Panc1 (cell line): ENCODE measurements at places on chromosomes 16 and 17.

- DNase-seq, result no peak
Measured at GRCh38 chr17:30443721-30444120, 33.5 kb upstream of the GOSR1 start.

GRCh38 chr17:57294629-57295501, 38.5 kb downstream of the MSI2 start:
- no peak for DNase-seq

- DNase-seq, result no peak
Measured at GRCh38 chr17:58189436-58190146, 2.9 kb upstream of the EPX start.

DNA sequence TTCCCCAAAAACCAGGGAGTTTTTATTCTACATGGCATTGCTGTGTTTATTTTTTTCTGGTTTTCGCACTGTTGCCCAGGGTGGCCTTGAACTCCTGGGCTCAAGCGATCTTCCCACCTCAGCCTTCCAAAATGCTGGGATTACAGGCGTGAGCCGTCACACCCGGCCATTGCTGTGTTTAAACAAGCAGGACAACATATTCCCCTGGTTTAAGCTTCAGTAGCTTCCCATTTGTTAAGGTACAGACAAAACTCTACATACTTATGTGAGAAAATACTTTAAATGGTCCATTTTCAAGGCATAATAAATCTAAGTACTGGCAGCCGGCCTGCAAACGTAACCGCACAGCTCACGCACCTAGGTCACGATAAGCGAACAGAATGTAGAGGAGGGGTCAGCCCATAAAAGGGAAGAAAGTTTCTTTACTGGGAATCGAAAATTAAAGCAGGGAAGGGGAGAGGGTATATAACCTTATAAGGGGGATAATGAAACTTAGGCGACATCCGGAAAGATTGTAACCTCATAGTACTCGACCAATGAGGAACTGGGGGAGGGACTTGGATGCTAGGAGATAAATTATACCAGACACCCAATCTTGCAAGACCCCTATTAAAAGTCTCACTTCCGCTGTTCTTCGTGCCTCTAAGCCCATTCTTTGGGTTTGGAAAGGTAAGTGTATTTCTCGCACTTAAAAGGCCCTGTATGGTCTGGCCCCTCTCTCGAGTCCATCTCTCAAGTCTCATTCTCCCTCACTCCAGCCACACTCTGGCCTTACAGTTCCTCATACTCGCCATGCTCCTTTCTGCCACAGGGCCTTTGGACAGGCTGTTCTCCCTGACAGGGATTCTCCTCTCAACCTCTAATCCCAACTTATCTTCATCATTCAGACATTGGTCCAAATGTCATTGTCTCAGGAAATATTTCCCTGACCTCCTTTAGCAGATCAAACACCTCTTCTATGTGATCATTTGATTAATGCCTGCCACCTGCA, 59.2 kb downstream of the TEX14 start:
- DNase-seq, result no peak

- no peak for DNase-seq
Measured at GRCh38 chr17:17512866-17513265, 16.7 kb upstream of the RASD1 start.

DNA sequence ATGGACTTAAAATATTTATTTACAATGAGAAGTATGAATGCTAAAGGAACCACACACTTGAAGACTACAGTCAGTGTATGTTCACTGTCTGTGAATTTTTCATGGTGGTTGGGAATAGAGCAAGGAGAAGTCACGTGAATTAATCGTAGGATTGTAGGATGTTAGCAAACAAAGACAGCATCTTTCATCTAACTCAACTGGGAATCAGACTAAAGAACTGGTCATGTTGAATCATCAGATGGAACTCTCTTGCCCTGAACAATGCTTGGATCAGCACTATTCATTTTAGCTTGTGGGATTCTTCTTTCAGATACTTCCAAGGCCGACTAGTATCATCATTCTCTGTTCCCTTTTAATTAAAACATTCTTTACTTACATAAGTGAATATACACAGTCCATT, 18.1 kb downstream of the KCNJ2 start:
- DNase-seq, result no peak

DNA sequence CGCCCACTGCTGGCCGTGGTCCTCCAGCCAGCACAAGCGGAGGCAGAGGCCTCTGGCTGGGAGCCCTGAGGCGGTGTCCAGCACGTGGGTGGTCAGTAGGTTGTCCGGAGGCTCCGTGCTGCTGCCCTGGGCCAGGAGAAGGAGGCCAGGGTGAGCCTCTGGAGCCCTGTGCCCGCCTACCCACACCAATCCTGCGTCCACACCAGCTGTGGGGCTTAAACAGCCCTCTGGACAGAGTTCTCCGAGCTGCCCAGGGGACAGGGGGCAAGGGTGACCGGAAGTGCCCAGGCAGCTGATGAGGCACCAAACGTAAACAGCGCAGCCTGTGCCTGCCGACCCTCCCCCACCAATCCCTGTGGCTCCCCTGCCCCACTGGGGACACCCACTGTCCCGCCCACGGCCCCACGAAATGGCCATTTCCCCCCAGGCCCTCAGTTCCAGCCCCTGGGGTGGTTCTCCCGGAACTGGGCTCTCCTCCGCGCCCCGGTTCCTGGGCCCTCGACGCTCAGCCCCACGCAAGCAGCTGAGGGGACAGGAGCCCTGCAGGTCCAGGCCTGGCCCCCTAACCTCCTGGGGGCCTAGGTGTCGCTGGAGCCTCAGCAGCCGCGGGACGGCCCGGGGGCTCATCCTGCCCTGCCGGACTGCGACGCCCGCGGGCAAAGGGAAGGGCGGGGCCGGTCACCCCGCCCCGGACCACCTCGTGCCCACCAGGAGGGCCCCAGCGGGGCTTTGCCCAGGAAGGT, 27.9 kb upstream of the DBNDD1 start:
- DNase-seq, result no peak

- no peak for DNase-seq
Measured at GRCh38 chr16:23876256-23876896, 40.6 kb downstream of the PRKCB start.
